ENCODE measurements at places on chromosomes 16 and 17.

GRCh38 chr16:47519996-47520679 is 59.0 kb downstream of the PHKB start:
- DNase-seq, result no peak

GRCh38 chr17:20026960-20027359 is 17.8 kb downstream of the SPECC1 start:
- no peak for DNase-seq

DNA sequence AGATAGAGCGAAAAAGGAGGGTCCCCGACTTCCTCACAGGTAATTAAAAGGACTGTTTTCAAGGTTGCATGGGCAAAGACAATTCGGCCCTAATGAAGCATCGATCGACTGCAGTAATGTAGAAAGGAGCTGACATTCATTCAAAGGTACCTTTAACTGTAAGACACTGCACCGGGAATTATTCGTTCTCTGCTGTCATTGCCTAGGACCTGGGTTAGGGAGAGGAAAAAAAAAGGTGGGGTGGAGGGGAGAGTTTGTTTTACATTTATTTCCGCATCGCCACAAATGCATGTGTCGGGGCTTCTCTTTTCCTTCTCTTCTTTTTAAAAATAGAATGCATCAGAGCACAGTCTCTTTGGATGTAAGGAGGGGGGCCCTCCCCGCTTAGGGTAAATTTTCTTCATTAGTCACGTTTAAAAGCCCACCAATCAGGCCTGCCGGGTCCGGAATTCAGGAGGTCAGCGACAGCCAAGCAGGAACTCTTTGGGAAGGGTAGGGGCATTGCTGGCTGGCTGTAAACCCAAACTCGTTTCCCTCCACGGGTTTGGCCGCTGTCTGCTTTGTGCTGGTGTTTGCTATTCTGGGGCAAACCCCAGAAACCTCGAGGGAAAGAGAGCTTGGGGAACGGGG is 496.2 kb upstream of the ZFHX3 start:
- no peak for DNase-seq

DNA sequence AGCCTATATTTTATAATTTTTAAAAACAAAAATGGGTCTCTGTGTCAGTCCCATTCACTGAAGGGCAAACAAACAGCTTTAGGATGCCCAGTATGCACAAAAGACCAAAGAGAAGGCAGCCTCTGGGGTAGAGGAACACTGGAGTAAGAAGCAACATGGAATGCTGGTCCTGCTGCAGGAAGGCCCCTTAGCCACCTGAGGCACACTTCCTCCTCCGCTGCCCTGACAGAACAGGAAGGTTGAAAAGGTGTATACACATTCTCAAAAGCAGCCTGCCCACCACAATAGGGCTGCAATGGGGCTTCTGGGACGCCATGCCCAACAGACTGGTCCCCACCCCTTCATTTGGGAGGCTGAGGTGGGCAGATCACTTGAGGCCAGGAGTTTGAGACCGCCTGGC is 19.5 kb downstream of the TOM1L2 start:
- no peak for DNase-seq

DNA sequence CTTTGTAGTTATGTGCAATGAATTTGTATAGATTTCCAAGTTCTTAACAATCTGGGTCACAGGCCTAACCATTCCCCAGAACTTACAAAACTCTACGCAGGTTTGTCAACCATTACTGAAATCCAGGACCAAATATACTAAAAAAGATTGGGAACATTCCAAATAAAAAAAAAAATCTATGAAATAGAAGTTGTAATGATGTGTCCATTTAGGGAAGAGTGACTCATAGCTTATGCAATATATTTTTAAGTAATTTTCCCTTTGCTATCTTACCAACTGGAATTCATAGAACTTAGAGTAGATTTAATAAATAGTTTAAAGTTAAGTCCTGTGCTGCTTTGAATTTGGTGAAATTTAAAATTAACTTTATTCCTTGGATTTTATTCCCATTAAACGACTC is 393.2 kb downstream of the PMP22 start:
- peak; percentile 31 for DNase-seq

DNA sequence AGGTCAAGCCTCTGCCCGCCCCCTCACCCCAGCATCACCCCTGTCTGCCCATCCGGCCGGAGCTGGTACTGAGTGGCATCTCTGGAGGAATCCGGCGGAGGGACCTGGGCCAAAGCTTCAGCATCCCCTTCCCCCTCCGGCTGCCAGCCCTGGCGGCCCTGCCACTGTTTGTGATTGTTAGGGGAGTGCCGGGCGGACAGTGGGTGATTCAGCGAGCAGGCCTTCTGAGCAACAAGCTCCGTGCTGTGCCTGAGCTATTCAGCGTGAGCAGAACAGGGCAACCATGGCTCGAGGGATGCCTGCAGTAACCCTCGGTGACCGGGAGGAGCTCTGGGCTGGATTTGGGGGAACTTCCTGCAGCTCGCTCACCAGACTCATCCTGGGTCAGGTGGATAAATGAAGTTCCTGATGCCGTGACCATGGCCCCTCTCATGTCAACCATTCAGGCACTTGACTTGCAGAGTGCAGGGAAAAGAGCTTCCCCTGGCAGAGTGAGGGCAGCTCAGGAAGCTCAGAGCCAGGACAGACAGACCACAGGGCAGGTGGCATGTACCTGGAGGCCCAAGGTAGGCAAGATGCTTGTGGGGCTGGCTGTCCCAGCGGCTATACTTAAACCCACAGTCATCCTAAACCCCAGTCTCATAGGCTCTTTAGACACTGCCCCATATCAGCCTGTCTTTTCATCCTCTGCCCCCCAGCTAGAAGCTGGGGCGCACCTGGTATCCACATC is 24.3 kb upstream of the MLKL start:
- peak; percentile 31 for DNase-seq

- DNase-seq, result no peak
Measured at GRCh38 chr17:2551493-2551892, 39.8 kb upstream of the METTL16 start.

DNA sequence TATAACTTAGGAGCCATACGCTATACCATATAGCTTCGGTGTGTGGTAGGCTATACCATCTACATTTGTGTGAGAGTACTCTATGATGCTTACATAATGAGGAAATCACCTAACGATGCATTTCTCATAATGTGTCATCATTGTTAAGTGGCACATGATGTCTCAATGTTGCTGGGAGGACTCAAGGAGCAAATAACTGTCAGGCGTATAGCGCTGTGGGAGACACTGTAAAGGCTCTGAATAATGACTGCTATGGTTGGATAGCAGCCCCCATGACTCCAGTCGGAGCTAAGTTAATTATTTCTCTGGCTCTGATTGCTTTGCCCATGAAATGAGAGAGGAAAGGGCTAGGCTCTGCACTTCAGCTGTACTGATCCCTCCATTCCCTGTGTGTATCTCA is 197.2 kb downstream of the RGS9 start:
- DNase-seq, result no peak

DNA sequence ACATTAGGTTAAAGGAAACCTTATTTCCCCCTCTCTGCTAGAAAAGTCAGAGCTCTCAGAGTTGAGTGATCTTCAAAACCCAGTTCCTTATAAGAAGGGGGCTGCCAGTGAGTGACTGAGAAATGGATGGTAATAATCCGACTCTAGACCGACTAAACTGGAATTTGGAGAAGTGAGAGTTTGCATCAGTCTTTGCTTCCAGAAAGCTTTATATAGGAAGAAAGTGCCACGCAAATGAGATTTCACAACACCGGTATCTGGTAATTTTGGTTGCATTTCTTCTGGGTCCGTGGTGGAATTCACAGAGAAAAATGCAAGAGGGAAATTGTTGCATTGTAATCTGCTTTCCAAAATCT is 271.4 kb downstream of the MAF start:
- no peak for DNase-seq

GRCh38 chr16:76409706-76410105 is 132.5 kb downstream of the CNTNAP4 start:
- no peak for DNase-seq

GRCh38 chr17:16449121-16449570 is 33.8 kb downstream of the TRPV2 start:
- DNase-seq, result no peak

DNA sequence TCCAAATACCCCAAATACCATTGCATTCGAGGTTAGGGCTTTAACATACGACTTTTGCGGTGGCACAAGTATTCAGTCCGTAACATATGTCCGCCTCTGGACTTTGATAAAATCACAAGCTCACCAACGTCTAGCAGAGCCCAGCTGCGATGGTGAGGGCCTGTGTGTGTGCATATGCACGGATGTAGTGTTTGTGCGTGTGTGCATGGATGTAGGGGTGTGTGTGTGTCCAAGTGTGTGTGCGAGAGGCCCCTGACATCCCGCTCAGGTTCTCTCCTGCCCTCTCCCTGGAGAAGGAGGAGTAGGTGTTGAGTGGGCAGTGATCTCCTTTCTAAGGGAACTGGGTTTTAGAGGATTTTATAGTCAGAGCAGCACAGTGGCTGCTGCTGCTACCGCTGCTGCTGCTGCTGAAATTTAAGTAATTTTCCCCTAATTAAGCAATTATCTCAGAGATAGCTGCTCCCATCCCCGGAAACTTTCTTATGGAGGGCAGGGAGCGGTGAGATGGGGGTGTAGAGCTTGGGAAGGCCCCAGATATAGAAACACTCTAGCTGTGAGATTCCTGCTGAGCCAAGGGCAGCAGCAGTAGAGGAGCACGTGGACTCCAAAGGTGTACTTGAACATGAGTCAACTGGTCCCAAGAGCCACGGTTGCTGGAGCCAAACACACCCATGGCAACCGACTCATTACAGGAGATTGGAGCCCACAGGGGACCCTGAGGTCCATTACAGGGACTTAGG is 121.7 kb upstream of the SDK2 start:
- DNase-seq, result no peak

DNA sequence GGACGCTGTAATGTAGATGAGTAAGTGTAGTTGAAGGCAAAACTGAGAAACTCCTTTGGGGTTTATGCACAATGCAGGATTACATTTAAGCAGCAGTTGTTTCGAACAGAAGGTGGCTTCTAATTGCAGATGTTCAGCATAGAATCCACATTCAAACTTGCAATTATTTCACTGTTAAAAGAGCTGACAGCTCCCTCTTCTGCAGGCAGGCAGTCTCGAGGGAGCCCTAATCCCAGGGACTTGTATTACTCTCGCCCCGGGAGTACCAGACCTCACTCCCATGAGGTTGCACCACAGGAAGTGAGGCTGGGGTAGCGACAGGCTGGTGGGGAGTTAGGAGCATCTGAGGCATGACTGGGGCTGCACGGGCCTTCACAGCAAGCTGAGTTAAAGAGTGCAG is 484.3 kb upstream of the EEF2KMT start:
- no peak for DNase-seq

- DNase-seq, result no peak
Measured at GRCh38 chr16:81530814-81531213, 86.2 kb downstream of the CMIP start.

GRCh38 chr17:76252040-76252954 is 12.0 kb upstream of the RNF157 start:
- DNase-seq, result peak; percentile 86

DNA sequence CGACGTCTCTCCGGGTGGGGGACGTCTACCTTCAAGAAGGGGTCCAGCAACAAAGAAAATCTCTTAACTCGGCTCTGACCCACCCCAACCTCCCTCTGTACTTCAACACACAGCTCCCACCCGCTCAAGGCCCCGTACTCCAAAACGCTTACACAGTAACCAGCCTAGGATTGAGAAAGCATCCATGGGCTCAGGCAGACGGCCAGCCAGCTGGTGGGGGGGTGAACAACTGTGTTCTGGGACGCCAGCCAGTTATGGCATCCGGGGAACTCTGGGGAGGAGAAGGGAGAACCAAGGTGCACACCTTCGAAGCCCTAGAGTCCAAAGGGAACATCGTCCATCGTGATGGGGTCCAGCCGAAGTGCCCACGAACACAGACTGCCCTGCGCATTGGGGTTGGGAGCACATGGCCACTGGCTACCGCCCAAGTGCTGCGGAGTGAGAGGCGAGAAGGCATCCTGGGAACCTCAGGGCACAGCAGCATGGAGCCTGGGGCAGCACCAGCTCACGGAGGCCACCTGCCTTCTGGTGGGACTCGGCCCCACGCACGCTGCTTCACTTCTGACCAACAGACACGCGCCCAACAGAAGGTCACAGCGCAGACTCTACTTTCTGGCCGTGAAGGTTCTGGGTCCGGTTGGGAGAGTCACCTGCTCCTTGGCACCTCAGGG is 14.3 kb downstream of the SLC16A3 start:
- DNase-seq, result no peak

- DNase-seq, result no peak
Measured at GRCh38 chr16:83958137-83958845, 5.3 kb downstream of the OSGIN1 start.

GRCh38 chr16:65771707-65772106 is 594.8 kb upstream of the CDH5 start:
- no peak for DNase-seq

DNA sequence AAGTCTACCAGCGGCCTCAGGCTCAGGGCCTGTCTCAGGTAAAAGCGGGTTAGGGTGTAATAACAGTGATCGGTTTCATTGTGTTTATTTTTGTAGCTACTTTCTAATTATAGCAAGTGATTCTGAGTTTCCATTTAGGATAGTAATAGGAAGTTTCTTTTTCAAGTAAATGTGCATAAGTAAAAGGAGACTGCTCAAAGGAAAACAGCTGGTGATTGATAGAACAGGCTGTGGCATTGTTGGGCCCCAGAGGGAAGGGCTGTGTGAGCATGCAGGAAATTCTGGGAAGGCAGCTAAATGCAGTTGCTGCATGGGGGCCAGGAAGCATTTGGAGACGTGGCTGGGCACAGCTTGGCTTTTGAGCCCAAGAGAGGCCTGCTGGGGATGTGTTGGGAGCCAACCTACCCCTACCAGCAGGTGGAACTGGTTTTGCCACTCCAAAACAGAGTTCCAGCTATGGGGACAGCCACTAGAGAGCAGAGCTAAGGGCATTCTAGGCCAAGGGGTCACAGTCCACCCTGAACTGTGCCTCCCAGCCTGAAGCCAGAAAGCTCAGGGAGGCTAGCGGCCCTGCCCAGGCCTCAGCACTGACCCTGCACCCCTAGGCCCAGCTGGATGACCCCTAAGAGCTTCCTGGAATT is 12.6 kb downstream of the SNX20 start:
- peak; percentile 6 for DNase-seq

- DNase-seq, result no peak
Measured at GRCh38 chr17:16427020-16427419, 11.6 kb downstream of the TRPV2 start.

DNA sequence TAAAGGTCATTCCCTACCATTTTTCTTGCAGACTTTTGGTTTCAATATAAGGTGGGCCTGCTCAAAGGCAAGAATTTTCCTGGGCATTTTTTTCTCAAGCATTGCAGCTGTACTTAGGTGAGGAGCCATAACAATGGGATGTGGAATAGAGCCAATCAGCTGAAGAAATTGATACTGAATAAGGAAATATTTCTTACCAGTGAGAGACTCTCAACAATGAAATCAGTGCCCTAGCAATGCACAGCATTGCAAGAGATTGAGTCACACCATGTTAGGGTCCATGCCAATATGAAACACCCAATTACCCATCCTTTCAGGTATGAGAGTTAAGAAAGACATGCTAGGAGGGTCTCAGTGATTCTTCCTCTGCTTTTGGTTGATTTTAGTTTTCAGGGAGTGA is 237.6 kb downstream of the SOX9 start:
- peak; percentile 72 for DNase-seq

GRCh38 chr16:81810361-81810760 is 31.3 kb downstream of the PLCG2 start:
- no peak for DNase-seq

GRCh38 chr17:61076621-61077031 is 323.0 kb upstream of the TBX2 start:
- DNase-seq, result no peak

GRCh38 chr16:49665482-49666230 is 190.3 kb downstream of the ZNF423 start:
- DNase-seq, result no peak

- no peak for DNase-seq
Measured at GRCh38 chr17:56648806-56649205, 55.3 kb downstream of the NOG start.
